Kasumi-1 (cell line): ENCODE measurements at places on chromosomes 3 and 15.

GRCh38 chr15:35023804-35024203 is 35.7 kb upstream of the ZNF770 start:
- DNase-seq, result no peak

DNA sequence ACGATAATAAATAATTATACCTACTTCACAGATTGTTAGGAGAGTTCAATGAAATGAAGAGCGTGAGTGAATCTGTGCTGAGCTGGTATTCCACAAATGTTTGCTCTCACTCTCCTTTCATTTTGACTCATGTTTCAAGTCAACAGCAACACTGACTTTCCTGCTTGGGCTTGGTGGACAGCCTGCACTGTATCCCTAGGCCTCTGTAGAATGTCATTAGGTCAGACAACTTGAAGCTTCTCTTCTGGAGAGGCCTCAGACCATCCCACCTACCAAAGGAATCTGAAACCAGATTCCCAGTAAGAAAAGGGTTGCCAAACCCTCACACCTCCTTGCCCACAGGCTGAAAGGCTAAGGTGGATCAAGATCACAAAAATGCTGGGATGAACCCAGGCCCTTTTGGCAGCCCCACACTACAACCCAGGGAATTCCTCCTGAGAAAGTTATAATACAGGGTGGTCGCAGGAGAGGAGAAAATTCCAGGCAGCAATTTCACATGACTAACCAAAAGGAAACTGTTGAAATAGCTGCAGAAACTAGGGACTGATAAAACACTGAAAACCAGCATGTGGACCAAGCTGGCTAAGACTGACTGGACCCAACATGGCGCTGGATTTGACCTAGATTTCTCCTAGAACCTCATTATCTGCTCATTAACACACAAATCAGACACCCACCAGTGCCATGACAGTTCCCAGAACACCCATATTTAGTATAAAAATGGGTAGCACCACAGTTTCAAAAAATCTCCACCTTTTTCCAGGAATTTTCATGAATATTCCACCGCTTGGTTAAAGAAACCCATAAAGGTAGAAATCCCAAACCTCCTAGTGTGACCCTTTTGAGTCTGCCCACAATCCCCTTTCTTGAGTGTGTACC is 57.0 kb upstream of the ZNF148 start:
- DNase-seq, result no peak

- no peak for DNase-seq
Observed at GRCh38 chr15:89654847-89655805, at the start of gene KIF7. Gene KIF7, minus strand, starts transcription at chr15:89655467. Its CDS starts 2,537 bp downstream, at chr15:89652930.

DNA sequence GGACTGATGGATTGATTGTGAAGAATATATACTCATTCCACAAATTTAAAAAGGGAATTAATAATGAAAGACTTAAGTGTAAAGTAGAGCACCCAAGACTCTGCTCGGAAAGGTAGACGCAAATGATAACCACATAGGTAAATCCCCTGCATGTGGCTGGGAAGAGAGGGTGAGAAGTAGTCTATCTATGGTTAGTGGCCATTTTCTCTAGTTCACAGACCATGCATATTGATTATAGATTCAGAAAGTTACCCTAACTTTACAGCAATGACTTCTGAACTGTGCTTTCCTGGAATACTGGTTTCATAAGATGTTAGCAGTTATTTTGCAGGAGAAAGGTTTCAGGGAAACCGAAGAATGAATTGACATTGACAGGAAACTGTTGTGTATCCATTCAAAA is 51.7 kb downstream of the CASR start:
- DNase-seq, result no peak

GRCh38 chr3:171640520-171641412 is 169.5 kb downstream of the PLD1 start:
- no peak for DNase-seq

DNA sequence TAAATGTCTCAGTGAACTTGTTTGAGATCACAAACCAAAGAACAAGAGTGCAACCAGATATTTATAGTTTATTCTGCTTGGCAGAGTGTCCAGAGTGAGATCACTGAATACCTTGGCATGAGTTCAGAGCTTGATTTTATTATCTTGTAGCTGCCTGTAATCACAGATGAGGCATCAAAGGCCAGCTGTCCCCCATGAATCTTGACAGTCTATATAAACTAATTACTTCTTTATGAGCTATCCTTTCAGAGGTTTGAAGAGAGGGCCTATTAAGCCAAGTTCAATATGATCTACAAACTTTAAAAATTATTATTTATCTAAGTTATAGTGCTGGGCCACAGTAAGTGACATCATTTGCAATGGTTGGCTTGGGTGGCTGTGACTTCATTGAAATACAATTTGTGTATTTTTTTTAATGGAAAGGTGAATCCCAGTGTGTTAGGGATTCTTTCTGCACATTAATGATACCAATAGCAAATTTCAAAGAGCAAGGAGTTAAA is 251.5 kb downstream of the CLSTN2 start:
- DNase-seq, result no peak

- DNase-seq, result no peak
Observed at GRCh38 chr3:134056464-134056891, 26.8 kb upstream of the SLCO2A1 start.

GRCh38 chr3:177237206-177237605 is 39.9 kb upstream of the TBL1XR1 start:
- no peak for DNase-seq

- DNase-seq, result no peak
Observed at GRCh38 chr3:42226470-42227425, 39.2 kb downstream of the CCK start.
